Renal cortex interstitium (tissue), 15 donors: ENCODE measurements at places on chromosomes 1 and 21.
A peak's percentile ranks its signal among the peaks of the same experiment; 100 is the strongest.

- no peak for DNase-seq
Observed at GRCh38 chr1:40636777-40637176, 28.7 kb downstream of the RIMS3 start.

DNA sequence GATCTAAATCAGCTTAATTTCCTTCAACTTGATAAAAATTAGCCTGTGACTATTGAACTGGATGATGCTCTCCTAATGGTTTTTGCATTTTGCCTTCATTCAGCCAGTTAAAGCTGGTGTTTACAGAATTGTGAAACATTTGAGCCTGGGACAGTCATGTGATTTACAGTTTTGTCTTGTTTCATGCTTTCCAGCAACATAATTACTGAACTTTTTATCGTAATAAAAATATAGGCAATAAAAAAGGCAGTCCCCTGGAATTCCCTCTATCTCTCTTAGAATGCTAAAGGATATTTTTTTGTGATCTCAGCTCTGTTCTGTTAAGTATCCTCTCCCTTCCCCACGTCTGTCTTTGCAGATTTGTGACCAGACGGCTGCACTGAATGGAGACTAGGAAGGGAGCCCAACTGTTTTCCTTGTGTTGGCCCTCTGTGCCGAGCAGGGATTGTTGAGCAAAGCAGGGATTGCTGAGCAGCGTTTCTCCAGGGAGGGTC, 70.3 kb upstream of the RGL1 start:
- DNase-seq: peak; percentile 64

- DNase-seq: no peak
Observed at GRCh38 chr1:246843876-246844275, 87.9 kb downstream of the AHCTF1 start.

DNA sequence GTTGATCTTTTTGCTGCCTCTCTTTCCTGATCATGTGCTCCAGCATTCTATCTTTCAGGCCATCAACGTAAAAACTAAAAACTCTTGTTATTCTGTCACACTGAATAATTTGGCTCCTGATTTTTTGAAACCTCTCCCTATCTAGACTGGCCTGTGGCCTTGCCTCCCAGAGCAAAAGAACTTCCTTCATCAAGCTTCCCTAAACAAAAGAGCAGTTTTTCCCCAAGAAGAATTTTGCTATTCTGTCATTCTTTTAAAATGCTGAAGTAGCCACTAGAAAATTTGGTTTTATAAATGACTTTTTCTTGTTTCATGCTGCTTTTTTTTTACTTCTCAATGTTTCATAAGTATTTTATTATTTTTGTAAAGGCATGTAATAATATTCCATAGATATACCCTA, 37.1 kb upstream of the CR2 start:
- DNase-seq: no peak

DNA sequence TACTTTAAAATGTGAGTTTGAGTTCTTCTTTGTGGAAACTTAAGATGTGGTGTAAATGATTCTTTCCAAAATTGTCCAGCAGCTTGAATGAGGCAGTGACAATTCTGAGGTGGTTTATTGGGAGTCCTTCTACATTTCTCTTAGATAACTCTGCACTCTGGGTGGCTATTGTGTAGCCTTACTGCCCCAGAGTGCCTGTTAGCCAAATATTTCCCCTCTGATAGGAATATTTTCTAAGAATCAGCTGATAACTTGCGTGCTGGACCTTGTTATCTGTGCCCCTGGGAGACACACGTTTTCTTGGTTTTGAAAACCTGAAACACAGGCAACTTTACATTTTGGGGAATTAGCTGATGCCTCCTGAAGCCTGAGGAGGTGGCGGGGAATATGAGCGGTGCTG, 91.6 kb downstream of the CD247 start:
- DNase-seq: no peak
